ENCODE measurements at places on chromosomes 4 and X.

DNA sequence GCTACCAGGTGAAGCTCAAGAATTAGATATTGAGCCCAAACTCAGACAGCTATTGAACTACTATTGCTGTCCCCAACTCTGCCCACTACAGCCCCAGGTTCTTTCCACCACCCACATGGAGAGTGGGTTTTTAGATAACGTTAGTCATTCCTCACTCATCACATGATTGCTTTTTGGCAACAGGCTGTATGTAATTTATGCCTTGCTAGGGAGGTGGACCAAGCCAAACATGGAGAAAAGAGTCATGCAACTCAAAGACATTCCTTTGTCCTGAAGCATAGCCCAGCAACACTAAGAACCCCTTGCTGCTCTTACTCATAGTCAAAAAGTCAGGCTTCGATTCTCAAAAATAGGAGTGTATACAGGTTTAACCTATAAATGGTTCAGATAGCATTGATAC is 275.9 kb upstream of the VCX3A start:
- no peak for DNase-seq

GRCh38 chrX:118346258-118347094 is 570 bp downstream of the WDR44 start:
- no peak for DNase-seq

GRCh38 chr4:1402516-1403091 is 3.6 kb downstream of the NKX1-1 start:
- DNase-seq = no peak

- DNase-seq = no peak
Measured at GRCh38 chr4:118983831-118984230, 95.2 kb downstream of the SYNPO2 start.

All from KBM-7 (cell line).